ENCODE measurements at places on chromosomes 7 and 10. TPM values are rescaled to one million over a fixed set of nuclear protein-coding genes. Genes with fewer than 3 reads are reported as not detected.

GRCh38 chr7:31020652-31021051 is 31.5 kb upstream of the ADCYAP1R1 start:
- DNase-seq: no peak

DNA sequence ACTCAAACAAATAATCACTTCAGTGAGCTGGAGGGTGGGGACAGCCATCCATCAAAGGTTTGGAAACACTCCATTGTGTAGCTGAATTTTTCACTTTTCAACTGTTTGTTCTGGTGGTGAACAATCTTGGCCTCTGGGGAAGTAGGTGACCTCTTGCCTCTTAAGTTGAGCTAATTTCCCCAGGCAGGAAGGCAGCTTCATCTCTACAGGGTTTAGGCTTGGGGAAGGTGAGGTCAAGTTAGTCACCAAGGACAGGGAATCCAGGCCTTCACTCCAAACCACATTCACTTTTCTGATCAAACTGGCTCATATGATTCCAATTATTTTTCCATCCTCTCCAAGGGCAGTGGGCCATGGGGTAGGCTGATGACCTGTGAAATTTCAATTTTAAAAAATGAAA is 138.3 kb upstream of the HABP2 start:
- no peak for DNase-seq

DNA sequence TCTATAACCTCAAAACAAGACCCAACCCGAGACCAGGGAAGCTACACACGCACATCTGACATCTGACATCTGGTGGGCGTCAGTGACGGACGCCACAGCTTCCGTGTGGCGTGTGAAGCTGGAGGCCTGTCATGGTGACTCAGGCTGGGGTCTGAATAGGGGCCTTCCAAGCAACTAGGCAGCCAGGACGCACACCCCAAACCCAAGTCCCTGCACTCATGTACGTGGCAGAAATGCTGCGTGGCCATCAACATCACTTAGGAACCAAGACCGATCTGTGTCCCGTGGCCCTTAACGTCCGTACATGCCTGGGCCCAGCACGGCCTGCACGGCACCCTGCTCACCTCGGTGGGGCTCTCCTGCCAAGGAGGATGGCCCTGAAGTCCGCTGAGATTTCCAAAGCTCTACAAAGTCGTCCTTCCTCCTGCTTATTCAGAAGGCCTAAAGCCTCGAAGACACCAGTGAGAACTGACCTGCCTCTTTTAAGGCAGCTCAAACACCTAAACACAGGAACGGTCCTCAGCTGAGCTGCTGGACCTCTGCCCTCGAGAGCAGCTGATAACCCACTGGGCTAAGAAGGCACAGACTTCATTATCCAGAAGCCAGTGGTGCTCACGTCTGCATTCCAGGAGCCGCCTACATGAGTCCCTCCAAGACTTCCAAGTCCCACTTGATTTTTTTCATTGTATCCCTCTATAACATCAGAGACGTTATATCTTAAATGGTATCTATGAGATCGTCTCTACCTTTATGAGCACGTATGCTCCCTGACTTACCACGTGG is 82.5 kb downstream of the DIP2C start:
- no peak for DNase-seq

DNA sequence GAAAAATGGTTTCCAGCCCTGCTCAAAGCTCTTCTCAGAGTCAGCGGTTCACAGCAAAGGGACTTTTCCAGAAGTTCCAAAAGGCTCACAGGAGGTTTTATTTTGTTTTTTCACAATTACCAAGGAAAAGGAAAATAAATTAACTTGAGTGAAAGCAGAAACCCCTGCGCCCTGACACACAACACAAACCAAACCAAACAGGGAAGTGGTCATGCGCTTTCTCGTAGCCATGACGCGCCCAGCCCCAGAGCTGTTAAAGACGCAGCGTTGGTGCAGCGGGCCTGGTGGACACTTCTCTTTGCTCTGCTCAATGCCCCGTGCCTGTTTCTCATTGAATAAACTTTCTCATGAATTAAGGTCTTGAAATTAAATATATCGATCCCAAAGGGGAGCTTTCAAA is 134.4 kb upstream of the LYZL2 start:
- DNase-seq: no peak

DNA sequence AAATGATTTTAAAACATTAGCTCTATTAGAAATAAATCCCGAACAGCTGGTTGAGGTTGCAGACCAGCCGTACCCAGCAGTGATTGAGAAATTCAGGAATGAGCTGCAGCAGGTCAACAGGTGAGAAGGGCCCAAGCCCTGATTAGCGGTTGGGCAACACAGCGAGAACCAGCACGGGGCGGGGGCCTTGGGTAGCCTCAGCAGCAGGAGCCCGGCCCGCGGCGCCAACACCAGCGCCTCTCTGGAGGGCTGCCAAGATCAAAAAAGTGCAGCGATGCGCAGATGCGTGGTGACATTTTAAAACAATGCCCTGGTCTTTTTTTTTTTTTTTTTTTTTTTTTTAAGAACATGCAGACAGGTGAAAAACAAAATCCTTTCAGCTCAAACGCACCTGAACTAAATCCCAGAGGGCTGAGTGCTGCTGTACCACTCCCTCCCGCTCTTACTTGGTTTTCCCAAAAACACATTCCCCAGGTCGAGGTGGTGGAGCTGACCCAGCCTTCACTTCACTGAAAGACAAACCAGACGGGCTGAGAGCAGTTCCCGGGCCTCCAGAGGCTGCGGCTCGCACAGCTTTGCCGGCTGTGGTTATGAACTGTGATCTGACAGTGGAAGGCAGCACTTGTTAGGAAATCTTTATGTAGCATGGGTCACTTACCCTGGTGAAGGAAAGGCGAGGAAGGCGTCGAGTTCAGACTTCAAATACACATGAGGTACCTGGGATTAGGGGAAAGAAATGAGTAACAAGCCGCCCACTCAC is 579.4 kb downstream of the SDK1 start:
- DNase-seq: no peak

DNA sequence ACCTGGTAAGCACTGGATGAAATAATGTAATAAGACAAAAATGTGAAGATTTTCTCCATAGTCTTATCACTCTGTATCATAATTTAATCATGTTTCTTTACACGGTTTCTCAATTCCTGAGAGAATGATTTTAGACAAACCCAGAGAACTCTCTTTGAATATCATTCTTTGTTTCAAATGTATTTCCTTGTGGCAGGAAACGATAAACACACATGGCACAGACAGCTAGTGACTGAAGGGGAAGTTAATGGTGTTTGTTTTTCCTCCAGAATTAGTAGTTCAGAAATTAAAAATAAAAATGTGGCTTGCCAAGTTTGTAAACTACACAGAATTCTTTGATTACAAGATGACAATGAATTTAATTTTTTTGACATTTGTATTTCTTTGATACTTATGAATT is 163.7 kb upstream of the PRPS1L1 start:
- DNase-seq: no peak

Gene LRRD1
- not detected for total RNA-seq

- no peak for DNase-seq
These were observed 112.4 kb upstream of the PPP2R2D start for GRCh38 chr10:131788386-131788785.

Gene TDRD1
- not detected for total RNA-seq

Gene MSMB
- not detected for total RNA-seq

Gene UCMA
- not detected for total RNA-seq

Gene SLC29A3
- 2.7 TPM for total RNA-seq

DNA sequence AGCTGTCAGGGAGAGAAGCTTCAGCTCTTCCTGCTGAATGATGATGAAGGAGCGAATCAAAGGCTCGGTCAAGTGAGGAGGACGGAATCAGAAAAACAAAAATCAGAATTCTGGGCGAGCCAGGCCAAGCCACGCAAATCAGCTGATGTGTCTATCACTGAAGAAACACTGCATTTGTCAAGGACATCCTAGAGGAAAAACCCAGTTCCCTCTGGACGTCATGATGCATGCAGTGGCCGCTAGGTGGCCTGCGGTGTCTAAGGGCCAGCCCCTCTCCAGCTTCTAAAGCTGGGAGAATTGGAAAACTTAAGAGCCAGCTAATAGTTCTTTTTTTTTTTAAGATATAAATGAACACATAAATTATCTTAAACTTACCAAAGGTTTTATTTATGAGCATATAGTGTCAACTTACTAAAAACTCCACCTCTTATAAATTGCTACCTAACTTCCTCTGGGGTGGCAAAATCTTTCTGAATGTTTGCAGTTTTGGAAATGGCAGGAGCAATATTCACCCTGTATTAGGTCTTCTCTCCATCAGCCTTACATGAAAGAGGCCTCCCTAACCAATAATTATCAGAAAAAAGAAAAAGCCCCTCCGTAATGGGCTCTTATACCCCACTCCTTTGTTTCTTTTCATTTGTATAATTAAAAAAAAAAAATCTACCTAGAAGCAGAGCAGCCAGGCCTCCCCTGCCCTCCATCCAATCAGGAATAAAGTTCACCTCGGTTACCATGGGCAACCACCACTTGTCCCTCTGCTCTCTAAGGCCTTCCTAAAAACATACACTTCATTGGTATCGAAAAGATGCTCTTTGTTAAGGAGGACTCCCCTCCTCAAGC is 186.8 kb downstream of the USP6NL start:
- DNase-seq: peak; percentile 41

DNA sequence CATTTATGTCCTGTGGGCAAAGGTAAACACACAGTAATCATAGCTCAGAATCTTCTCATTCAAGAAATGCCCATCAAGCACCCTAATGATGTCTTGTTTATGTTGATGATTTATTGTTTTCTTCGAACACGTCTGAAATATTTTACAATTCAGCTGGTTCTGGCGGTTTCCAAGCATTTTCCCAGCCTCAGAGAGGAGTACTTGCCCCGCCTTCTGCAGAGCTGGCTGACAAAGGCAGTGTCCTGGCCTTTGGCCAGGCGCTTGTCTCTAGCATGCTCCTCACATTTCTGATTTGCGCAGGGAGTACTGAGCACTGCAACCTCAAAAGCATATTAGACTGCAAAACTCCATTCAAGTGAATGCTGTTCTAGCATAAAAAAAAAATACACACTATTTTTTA is 314.2 kb upstream of the GNAI1 start:
- peak; percentile 26 for DNase-seq

Gene KIF20B
- 36.0 TPM for total RNA-seq

DNA sequence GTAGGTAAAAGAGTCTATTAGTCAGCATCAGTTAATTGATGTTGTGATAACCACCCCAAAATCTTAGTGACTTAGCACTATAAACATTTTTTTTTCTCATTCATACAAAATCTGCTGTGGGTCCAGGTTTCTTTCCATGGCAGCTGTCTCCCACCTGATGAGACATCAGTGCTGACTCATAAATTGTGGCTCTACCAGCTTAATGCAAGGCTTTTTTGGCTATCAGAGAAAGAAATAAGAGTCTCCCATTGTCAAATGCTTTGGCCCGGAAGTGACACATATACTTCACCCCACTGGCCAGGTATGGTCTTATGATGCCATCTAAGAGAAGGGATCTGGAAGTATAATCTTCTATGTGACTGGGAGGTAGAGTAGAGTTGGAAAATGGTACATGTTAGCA is 14.5 kb downstream of the DNAJB9 start:
- DNase-seq: no peak

DNA sequence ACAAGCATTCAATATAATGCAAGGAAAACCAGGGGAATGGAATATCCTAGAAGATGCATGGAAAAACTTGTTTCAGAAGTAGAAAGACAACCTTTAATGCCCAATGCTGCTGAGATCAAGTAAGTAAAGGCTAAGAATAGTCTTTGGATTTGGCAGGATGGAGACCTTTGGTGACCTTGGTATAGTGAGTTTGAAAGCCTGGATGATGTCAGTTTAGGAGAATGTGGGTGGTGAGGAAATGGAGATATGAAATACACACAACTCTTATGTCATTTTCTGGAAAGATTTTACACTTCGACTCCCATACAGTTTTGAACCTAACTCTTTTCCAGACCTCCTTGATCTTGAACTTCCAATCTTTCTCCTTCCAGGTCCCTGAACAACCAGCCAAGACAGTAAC is 185.7 kb downstream of the TFEC start:
- no peak for DNase-seq

GRCh38 chr7:129635300-129636029 is 23.9 kb downstream of the NRF1 start:
- peak; percentile 68 for DNase-seq

Gene PPP1R3C
- total RNA-seq: 70.3 TPM

DNA sequence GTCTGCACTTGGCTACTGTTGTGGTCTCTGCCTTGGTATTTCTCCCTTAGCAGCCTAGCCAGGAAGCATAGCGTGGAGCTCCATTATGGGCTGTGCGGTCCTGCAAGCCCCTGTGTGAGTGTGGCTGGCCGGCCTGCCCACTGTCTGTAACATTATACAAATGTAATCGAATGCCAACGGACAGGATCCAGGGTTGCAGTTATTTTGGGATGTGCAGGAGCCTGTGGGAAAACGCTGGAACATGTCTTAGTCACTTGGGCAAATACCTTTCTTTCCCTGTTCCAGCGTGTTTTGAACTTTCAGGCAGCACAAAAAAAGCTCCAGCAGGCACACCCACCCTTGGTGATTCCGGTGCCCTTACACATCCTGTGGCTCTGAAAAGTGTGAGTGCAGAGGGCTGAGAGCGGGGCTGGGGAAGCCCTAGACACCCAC is 29.5 kb downstream of the BAG3 start:
- DNase-seq: no peak

DNA sequence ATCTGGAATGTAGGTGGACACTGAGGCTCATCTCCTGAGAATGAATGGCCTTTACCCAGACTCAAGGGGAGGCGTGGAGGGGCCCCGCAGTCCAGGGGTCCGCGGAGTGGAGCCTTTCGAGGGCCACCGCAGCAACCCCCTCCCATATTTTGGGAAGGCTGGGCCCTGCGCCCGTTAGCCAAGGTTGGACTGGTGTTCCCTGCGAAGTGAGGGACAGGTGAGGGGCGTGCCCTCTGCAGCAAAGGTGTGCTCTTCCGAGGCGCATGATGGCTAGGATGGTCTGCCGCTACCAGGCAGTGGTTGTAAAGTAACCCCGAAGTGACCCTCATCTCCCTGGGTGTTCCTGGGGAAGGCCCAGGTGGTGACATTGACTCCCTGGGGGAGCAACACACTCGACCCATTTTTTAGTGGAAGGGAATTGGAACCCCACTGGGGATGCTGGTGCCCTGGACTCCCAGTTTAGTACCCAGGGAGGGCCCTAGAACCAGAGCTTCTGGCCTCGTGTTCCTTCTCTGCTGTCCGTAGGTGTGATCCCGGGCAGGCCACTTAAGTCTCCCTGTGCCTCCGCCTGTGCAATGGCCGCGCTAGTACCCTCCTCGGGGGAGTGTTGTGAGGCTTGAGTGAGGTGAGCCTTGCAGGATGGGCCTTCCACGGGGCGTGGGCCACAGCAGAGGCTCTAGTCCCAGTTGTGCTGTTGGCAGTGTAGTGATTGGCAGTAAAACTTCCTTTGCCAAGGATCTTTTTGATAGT is 779 bp downstream of the FAM241B start:
- DNase-seq: no peak

Gene GHRHR
- total RNA-seq: not detected

- DNase-seq: no peak
These were observed 262.7 kb upstream of the PHYHIPL start for GRCh38 chr10:58913717-58914116.

DNA sequence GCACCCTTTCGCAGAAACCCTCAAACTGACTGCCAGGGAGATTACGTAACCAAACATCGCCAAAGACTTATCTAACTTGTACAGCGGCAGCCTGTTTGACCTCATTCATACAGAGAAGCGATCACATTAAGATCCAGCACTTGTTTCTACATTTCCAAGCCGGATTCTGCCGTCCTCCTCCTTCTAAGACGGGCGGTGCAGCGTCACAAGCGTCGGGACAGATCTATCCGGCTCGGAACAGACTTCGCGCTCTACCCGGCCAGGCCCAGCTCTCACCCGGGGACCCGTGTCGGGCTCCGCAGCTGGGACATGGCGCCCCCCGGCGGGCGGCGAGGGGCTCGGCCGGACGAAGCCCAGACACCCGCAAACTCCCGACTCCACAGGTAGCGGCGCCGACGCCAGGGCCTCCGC is 373 bp downstream of the H2AZ2 start:
- DNase-seq: peak; percentile 77

Gene TNRC18
- 75.3 TPM for total RNA-seq

Gene ADK
- total RNA-seq: 85.4 TPM

Gene CYP2E1
- 0.88 TPM for total RNA-seq
